ENCODE measurements at places on chromosomes 5 and 9.

GRCh38 chr5:135154197-135154596 is 120.2 kb upstream of the PITX1 start:
- no peak for DNase-seq

DNA sequence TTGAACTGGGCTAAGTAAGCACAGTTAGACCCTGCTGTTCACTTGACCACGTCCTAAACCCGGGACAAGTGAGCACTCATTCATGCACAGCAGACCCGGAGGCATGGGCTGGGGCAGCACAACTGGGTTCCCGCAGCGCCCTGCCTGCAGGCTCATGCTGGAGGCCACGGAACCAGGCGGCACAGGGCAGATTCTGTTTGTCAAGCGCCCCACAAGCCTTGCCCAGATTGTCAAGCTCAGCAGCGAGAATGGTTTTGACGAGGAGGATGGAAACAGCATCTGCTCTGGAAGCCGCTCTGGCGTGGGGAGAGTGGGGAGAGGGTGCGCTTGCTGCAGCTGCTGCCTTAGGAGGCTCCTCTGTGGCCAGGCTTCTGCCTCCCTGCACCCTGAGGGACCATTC is 32.7 kb downstream of the PRRT1B start:
- DNase-seq = no peak

DNA sequence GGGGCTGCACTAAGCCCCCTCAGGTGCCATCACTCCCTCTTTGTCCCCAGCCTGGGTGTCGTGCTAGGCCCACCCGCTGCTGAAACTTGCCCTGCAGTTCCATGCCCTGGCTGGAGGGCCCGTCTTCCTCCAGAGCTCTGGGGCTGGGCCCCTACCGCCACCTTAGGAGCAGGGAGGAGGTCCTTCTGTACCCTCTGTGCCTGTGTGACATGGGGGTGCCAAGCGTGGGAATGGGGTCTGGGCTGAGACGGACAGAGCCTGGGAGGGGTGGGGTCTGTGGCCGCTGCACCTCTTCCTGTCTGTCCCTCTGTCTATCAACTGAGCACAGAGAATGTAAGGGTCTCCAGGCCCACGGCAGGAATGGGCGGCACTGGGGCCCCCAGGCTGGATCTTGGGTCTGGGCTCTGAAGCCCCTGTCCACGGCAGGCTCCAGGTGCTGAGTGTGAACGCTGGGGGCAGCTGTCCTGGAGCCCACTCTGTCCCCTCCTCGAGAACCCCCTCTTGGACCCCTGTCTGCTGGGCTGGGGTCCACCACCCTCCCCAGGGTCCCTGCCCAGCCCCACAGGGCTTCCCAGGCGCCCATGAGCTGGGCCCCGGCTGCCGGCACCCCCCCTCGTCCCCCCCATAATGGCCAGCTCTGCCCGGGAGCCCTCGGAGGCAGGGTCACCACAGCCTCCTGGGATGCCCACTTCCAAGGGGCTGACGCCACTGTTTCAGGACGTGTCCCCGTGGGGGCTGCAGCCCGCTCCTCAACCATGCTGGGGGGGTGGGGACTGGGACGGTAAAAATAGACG is 15.8 kb upstream of the NRARP start:
- DNase-seq = no peak

- DNase-seq = no peak
Measured at GRCh38 chr9:21454149-21454548, 13.9 kb downstream of the IFNA1 start.

GRCh38 chr9:80086386-80086785 is 514.6 kb downstream of the TLE4 start:
- no peak for DNase-seq

- no peak for DNase-seq
Measured at GRCh38 chr5:74966141-74967026, 86.0 kb downstream of the GCNT4 start.

DNA sequence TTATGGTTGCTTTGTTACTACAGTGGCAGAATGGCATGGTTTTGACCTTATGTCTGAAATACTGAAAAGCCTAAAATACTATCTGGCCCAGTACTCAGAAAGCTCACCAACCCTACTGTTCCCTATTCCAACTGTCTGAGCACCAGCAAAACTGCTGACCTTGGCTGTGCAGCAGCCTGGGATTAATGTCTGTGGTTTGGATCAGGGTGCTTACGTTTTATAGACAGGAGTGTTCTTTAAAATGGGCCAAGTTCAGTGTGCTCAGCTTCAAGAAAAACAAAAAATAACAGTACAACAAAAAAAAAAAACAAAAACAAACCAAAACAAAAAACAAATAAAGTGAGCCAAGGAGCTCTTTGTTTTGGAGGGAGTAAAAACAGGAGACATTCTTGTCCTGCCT is 36.4 kb downstream of the SLC28A3 start:
- no peak for DNase-seq

DNA sequence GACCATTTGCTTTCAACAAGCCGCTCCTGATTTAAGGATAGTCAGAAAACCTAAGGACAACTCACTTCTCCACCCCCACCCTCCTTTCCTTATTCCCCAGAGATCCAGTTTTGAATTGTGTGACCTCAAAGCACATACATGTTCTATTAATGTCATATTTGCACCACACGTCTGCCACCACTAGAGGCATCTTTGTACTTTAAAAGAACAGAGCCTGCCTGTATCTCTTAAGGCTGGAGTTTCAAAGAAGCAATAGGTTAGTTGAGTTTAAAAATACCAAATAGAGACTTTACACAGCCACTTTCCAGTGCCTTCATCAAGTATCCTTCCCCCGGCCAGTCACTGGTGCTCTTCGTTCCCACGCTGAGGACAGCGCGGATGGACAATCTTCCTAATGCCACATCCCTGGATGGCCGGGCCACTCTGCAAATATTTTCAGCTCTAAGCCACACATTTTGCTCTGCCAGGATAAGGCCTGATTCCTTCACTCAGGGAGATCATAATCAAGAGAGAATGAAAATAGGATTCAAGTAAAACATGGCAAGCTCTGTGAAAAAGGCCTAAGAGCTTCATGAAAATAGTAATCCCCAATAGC is 146.3 kb downstream of the SNCAIP start:
- DNase-seq = no peak

DNA sequence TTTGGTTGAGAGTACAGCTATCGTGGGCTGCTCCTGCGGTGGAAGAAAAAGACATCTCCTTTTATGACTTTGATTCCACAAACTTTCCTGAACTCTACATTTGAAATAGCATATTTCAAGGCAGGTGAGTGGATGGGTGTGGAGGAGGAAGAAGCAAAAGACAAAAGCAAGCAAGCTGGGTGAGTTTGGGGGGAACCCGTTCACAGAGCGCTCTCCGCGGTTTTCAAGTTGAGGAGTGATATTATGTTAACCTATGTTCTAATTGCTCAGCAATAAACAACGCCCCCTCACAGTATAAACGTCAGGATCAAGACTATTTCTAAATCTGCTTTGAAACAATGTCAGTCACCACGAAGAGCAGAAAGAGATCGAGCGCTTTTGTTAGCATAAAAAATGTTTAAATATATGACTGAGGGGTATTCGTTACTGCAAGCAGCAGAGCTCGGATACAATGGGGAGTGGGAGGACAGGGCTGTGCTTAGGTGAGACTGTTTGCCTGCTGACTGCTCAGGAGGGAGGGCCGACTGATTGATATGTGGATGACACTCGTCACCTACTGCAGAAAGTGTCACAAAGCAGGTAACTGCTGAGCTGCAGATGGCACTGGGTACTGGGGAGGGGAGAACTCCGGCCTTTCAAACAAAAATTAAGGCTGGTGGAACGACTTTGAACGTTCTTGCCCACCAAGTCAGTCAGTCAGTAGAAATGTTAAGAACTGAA is 236.5 kb downstream of the DRD1 start:
- no peak for DNase-seq

GRCh38 chr5:73229271-73229670 is 56.3 kb downstream of the TMEM174 start:
- DNase-seq = no peak

- no peak for DNase-seq
Measured at GRCh38 chr9:69445251-69445650, 120.2 kb downstream of the ENTREP1 start.

All from stimulated activated CD8-positive, alpha-beta memory T cell treated with anti-CD3 and anti-CD28 coated beads, Interleukin-15, amount 100 ng/mL, for 24 hours (primary cell).